ENCODE measurements at places on chromosomes 2 and 18. TPM values are rescaled to one million over a fixed set of nuclear protein-coding genes. Genes with fewer than 3 reads are reported as not detected.

Gene PTCD3
- total RNA-seq, result 64.0 TPM

Gene AQP12B
- not detected for total RNA-seq

Gene SRD5A2
- total RNA-seq, result 0.09 TPM

Gene PAX3
- total RNA-seq, result not detected

Gene PROC
- 3.3 TPM for total RNA-seq
